ENCODE measurements at places on chromosomes 6 and 20.

DNA sequence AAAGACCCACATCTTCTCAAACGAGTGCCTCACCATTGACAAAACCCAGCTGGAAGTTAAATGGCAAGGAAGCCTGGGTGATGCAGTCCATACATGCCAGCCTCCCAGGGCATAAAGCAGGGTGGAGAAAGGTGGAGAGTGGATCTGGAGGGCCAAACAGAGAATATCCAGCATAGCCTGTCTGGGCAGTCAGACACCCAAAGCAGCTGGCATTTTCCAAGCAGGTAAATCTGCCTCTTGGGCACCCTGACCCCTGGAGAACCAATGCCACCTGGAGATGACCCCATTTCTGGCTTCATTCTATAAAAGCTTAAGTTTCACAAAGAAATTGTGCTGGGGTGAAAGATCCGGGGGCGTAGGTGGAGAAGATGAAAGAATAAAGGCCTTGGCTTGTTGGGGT, 5.1 kb upstream of the SRPK1 start:
- DNase-seq = no peak

DNA sequence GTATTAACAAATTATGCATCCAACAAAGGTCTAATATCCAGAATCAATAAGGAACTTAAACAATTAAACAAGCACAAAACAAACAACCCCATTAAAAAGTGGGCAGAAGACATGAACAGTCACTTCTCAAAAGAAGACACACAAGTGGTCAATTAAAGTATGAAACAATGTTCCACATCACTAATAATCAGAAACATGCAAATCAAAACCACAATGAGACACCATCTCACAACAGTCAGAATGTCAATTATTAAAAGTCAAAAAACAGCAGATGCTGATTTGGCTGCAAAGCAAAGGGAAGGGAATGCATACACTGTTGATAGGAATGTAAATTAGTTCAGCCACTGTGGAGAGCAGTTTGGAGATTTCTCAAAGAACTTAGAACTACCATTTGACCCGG, 129.3 kb downstream of the PFDN4 start:
- DNase-seq = no peak

GRCh38 chr6:82951389-82951788, 114.3 kb downstream of the UBE3D start:
- DNase-seq = peak; percentile 38

DNA sequence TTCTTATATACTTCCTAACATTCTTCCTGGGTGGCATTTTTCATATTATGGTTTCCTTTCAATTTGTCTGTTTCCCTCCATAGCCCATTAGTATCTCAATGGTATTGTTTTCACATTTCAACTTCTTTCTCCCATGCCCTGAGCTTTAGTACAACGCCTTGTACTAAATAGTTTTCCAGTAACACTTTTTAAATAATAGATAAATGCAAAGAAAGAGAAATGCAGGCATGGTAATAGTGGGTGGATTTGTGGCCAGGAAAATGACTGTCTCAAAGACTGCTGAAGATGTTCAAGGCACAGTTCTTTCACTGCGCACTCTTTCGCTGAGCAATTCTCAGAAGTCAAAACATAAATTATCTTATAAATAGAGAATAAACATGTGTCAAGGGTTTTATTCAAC, 145.1 kb downstream of the LCA5 start:
- DNase-seq = no peak

- peak; percentile 82 for DNase-seq
Observed at GRCh38 chr20:10596710-10597121, 77.1 kb downstream of the JAG1 start.

GRCh38 chr6:6315660-6316059, 4.8 kb downstream of the F13A1 start:
- DNase-seq = no peak

DNA sequence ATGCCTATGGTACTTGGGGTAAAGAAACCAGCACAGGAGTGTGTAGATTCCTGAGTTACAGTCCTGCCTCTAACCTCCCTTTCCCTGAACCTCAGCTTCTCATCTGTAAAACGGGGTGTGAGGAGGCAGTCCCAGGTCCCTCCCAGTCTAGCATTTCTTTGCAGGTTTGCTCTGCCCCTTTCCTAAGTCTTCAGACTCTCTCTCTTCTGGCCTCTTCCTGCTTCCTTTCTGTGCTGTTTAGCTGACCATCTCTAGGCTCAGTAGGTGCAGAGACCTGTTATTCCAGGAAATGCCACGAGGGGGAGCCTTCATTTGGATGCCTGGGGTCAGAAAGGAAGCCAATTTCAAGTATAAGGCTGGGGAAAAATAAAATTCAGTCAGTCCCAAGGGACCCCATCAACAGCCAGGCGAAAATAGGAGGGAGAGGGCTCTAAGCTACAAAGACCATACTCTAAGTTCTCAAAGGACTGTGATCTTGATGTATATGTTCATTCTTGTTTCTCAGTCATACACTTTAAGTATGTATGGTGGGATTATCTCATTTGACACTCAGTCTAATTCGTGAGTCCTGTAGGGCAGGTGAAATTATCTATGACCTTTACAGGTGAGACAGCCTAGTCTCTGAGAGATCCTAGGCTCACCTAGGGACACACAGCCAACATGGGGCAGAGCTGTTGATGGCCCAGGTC, 89.1 kb downstream of the NCR2 start:
- peak; percentile 41 for DNase-seq

- DNase-seq = no peak
Observed at GRCh38 chr6:128172752-128173682, 272.2 kb upstream of the THEMIS start.

DNA sequence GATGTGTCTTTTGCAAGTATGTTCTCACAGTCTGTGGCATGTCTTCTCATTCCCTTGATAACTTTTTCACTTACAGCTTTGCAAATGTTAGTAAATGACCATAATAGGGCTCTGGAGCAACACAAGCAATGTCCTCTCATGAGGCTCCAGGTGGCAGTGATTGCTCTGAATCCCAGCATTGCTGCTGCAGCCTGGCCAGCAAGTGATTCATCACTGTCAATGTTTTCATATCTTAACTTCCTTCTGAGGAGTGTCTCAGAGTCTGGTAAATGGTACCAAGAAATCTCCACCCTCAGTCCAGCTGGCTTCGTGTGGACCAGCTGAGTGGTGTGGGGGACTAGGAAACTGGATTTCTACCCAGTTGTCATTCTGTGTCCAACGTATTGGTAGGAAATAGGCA, 139.6 kb downstream of the MYLK4 start:
- DNase-seq = peak; percentile 3

DNA sequence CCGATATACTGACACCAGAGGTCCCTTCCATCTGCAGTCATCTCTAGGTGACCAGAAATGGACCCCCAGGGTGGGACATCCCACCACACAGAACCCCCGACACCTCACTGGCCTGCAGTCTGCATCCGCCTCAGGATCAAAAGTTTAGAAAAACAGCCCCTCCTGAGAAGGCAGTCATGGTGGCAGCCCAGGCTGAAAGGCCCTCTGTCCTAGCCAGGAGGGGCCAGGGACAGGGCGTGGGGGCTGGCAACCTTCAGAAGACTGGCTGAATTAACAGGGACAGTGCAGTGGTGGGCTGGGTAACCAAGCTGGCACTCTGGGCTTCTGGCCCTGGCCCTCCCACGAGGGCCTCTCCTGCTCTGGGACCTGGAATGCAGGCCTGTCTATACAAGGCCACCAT, 34.3 kb upstream of the MDFI start:
- no peak for DNase-seq

DNA sequence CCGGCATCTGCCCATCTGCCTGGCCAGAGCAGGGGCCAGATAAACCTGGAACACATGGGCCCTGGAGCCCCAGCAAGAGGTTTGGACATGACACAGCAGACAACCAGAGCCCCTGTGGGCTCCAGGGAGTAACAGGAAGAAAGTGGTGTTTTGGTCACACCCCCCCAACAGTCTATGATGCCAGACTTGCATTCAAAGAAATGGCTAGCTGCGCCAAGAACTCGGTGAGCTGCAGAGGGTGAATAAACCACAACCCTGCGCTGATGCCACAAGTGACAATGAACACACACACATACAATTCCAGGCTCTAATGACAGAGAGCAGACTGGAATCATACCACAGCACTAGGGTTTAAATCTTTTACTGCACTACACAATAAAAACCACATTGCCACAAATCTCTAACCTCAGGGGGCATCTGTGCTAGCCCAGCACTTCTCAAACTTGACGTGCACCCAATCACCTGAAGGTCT, 34.0 kb downstream of the TRERF1 start:
- no peak for DNase-seq

- DNase-seq = no peak
Observed at GRCh38 chr6:41489120-41489851, 56.9 kb upstream of the FOXP4 start.

DNA sequence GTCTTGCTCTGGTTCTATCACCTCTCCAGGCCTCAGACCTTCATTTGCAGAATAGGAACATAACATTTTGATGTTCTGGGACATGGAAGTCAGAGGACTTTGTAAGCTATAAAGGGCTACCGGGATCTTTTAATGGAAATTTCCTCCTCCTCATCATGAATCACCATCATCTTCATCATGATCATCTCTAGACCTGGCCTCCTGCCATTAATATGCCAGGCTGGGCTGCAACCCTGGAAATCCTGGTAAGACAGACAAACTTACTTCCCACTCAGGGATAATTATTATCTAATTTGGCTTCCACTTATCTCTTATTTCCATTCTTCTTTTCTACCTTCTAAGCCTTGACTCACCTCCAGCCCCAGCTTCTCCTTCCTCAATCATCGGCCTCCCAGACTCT, 41.0 kb upstream of the MRPS18A start:
- DNase-seq = no peak

- DNase-seq = no peak
Observed at GRCh38 chr6:37060195-37060559, 54.7 kb downstream of the FGD2 start.

- DNase-seq = peak; percentile 21
Observed at GRCh38 chr6:13355999-13356785, 27.9 kb upstream of the TBC1D7 start.

- no peak for DNase-seq
Observed at GRCh38 chr20:3371754-3372153, 35.7 kb downstream of the DNAAF9 start.

- DNase-seq = no peak
Observed at GRCh38 chr6:88548891-88549505, 382.9 kb upstream of the CNR1 start.

GRCh38 chr20:10619427-10619826, 54.4 kb downstream of the JAG1 start:
- peak; percentile 90 for DNase-seq

DNA sequence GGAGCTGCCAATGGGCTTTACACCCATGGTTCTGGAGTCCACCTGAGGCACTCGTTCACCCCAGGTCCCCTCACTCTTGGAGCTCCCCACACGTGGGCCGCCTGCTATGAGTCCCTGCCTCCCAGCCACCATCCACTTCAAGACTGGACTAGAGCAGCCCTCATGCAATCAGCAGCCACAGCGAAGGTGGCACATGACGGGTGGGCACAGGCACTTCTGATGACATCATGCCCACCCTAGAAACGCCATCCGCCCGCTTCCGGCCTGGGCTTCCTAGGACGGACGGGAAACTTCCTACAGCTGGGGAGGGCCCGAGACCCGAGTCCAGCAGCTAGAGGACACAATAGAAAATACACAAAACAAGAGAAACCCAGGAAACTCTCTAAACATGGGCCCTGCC, 85.5 kb downstream of the PDE10A start:
- DNase-seq = no peak

GRCh38 chr20:38863024-38863851, 57.7 kb downstream of the PPP1R16B start:
- no peak for DNase-seq

DNA sequence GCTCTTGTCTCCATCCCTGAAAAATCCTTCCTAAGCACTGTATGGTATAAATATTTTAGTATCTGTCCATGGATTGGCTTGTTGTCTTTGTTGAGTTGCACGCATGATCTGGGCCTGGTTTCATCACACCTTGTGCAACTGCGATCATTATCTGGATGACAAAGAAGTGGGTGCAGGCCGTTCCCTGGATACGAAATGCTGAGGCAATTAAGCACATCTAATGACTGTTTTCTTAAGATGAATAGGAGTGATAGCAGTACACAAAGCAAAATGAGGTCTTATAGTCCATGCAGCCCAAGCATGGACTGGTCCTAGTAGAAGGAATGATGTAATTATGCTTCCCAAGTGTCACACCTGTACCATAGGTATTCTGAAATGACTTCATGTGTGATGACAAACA, 47.8 kb downstream of the SLC35D3 start:
- no peak for DNase-seq

DNA sequence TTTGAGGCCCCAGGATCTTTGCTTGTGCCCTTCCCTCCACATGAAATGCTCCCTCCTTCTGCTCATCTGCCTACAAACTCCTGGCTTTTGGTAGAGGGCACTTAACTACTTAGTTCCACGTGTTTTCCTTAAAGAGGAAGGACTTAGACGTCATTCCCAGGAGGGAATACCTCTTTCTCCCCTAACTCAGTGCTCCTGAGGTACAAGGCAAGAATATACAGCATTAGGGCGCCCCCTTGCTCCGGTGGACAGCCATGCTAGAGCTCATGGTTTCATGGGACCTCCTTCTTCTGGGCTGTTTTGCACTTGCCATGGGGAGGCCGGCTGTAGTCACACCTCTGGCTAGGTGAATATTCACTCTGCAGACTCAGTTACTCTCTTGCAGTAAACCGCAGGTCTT, 93.8 kb upstream of the LY86 start:
- DNase-seq = no peak

- no peak for DNase-seq
Observed at GRCh38 chr6:8628063-8628462, 192.7 kb upstream of the SLC35B3 start.

DNA sequence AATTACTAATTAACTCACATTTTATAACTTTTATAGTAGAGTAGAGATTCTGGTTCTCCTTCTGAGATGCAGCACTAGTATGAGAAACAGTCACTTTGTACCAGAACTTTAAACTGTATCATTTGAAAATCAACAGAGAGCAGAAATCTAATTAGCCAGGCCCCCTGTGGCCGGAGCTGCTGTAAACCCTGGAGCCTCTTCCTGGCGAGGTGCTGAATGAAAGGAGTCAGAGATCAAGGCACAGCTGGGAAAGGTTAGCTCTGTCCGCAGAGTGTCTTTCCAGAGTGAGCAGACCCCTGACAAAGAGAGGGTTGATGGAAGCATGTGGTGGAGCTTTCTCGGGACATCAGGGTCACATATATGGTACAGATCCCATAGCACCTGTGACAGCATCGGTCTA, 703.8 kb downstream of the RFPL4B start:
- no peak for DNase-seq

GRCh38 chr6:3297006-3297405, 38.3 kb downstream of the PSMG4 start:
- DNase-seq = no peak

Data from HCEC 1CT (cell line).